ENCODE measurements at places on chromosomes 1 and 21.

GRCh38 chr1:56070601-56071000 is 508.8 kb downstream of the PLPP3 start:
- no peak for DNase-seq

GRCh38 chr1:199067483-199067882 is 428.6 kb downstream of the PTPRC start:
- DNase-seq, result no peak

DNA sequence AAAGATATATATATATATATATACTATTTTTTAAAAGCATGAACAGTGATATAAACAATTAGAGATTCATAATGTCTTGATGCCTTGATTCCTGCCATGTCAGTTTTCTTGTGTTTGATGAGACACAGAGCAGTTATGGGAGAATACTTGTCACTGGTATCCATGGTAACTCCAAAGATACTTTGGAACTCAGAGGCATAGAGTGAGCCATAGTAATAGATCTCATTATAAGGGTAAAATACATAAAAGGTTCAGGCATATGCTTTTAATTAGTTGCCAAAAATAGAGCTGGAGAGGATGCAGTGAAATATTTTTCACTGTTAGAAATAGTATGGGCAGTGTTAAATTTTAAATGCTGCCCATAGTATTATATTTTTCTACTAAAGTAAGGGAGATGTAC is 134.1 kb downstream of the SYT14 start:
- DNase-seq, result no peak

DNA sequence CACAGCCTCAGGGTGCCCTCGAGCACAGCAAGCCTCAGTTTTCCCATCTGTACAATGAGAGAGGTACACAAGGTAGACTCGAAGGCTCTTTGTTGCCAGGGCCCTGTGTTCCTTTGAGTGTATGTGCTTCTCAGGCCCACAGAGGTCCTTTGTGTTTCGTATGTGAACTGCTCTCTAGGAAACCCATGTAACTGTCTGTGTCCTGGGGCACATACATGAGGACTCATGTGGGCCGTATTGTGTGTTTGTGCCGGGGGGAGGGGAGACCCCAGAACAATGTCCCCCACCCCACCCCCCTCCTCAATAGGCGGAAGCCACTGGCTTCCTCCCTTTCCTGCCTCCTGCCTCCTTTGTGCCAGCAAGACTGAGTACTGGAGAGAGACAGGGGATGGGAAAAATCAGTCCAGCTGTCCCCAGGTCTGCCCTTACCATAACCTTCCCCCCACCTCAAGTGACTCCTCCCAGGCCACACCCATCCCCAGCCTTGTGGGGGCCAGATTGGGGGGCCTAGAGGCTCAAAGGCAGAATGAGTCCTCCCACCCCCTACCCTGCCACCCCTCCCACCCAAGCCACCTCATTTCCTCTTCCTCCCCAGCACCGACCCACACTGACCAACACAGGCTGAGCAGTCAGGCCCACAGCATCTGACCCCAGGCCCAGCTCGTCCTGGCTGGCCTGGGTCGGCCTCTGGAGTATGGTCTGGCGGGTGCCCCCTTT is at the start of gene TIE1:
Gene TIE1 (plus strand): TSS at position 605 of the 717 bp plus-strand sequence. CDS start 90 bp downstream, at position 695.
- no peak for DNase-seq

- DNase-seq, result no peak
These were observed 12.8 kb upstream of the COG2 start for GRCh38 chr1:230629511-230629910.

DNA sequence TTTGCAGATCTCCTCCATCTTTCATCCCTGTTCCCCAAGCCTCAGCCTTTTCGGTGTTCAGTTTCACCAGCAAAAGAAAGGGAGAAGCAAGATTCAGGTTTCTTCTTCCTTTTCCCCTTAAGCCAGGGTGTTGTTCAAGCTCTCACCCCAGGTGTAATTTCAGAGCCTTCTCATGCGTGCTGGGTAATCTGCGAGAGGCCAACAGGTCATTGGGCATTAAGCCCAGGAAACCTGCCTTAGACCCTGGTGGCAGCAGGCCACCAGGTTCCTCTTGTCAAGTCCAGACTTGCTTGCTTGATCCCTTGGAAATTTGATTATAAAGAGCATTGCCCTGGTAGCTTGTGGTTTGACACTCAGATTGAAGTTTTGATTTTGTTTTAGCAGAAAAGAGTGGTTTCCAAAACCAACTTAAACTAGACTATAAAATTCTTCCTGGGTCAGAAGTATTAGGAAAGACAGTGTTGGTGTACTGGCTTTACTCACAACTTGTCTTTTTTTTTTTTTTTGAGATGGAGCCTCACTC is 6.9 kb downstream of the AKR1A1 start:
- DNase-seq, result no peak

DNA sequence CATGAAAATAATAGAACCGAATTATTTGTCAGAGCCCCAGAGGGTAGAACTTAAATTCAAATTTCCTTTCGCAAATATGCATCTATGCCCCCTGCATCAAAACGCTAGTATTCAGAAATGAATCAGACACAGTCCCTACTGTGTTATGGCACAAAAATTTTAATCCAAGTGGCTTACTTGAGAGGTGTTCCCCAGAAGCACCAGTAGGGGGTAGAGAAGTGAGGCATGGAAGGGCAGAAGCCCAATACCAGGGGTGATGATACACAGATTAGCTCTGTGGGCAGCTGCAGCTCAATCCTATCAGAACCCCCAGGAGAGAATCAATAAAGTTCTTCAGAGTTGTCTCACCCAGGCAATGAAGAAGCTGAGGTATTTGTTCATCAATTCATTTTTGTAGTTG is 342.2 kb downstream of the OMA1 start:
- DNase-seq, result no peak

DNA sequence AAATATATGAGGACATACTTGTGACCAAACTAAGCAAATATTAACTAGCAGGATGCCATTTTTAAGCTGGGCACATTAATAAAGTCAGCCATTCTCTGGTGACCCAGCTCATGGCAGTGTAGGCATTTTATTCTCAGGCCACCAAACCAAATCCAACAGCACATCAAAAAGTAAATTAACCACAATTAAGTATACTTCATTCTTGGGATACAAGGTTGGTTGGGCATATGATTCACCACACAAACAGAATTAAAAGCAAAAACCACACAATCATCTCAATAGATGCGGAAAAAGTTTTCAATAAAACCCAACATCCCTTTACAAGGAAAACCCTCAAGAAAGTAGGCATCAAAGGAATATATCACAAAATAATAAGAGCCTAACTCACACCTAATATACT is 101.3 kb downstream of the FAF1 start:
- DNase-seq, result no peak

DNA sequence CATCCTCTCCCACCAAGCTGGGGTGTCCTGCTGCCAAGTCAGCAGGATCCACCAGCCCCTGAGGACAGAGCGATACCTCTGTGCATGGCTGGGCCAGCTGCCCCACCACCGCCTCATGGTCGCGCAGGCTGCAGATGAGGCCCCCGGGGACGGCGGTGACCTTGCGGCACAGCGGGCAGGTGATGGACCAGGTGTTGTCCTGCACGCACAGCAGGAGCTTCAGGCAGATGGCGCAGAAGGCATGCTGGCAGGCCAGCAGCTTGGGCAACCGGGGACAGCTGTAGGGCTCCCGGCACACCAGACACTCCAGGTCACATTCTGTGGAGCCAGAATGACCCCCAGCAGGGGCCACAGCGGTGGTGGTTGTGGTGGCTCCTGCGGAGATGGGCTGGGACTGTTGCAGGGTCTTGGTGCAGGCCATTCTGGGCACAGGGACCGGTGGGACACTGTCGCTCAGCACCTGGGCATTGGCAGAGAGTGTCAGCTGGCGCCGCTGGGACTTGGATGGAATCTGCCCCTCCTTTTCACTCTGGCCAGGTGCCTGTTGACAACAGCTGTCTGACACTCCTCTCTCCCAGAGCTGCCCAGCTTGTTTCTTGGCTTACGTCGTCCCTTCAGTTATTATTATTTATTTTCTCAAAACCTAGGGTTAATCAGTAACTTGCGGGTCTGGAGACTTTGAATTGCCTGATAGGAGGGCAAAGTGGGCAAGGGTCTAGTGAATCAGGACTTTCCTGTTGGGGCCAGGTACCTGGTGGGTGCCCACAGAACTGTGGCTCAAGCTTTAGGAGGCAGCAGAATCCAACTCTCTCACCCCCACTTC is at the start of gene RNF186:
Gene RNF186 (minus strand): TSS at position 603 of the 823 bp plus-strand sequence. CDS start 182 bp downstream, at position 421.
- peak; percentile 89 for DNase-seq

GRCh38 chr1:110038271-110038670 is 3.8 kb downstream of the STRIP1 start:
- DNase-seq, result no peak

GRCh38 chr1:16117936-16118335 is 37.9 kb downstream of the EPHA2 start:
- DNase-seq, result no peak

- DNase-seq, result no peak
These were observed 101.5 kb upstream of the TLR5 start for GRCh38 chr1:223244366-223245103.

DNA sequence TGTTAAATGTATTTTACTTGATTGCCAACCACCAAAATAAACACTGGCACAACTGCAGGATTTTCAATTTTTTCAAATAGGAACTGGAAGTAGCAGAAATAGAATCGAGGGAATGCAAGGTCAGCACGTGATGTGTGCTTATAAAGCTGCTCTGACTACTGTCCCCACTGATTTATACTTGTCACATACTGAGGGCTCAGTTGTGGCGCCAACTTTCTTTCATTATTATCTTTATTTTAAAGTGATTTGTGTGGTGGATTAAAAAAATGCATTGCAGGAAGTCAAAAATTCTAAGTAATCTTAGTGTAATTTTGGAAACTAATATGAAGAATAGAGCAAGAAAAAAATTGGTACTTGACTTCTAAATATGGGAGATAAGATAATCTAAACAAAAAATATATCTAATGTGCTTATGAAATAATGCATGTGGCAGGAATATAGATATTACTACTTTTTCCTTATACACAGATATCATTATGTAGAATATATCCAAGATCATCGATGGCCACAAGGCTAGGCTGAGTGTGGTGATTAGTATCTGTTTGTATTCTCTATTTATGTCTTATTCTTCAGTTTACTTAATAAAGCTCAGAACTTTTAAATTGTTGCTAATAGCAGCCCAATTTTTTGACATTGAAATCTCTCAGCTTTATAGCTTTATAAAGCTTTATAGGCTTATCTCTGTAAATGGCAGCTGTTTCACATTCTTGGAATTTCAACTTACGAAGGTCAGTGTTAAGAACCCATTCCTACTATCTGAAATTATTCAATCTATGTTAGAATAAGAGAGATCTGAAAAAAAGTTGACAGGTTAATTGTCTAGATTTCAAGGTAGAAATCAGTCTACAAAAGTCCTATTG is 404.5 kb upstream of the ADAMTS5 start:
- no peak for DNase-seq
